T-helper 1 cell (primary cell): ENCODE measurements at places on chromosomes 5 and 9.

GRCh38 chr5:115977988-115978387 is 15.7 kb downstream of the LVRN start:
- DNase-seq, result no peak

DNA sequence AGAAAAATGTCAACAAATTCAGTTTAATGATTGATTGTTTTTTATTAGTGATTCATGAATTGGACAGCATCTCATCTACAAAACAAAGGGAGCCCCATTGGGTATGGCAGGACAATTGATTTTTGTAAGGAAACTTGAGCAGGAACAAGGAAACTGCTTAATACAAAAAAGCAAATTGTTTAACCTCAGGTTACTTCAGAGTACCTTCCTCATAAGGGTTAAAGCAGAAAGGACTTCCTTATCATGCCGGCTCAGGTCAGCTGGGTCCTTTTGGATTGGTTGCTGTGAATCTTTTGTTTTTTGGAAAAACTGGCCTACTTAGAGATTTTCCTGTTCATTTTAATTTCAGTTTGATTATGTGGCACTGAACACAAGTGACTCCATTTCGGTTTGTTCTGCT is 211.8 kb downstream of the ARRDC3 start:
- DNase-seq, result no peak

GRCh38 chr5:52837068-52837467 is 49.4 kb downstream of the ITGA1 start:
- no peak for DNase-seq

DNA sequence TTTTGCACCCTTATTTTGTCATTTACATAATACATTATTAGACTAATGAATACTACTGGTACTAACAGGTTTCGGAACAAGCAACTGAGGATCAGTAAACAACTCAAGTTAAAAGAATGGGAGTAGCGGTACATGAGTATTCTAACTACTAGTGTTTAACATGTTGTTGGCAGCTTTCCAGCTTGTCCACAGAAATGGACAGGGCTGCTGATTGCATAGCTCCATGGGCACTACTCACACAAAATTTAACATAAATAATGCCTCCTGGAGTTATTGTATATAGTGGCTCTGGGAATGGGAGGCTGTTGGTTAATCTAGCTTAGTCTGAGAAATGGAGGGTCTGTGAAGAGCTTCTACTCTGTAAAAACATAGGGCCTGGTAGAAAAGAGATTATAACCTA is 6.7 kb downstream of the NCBP1 start:
- DNase-seq, result no peak

DNA sequence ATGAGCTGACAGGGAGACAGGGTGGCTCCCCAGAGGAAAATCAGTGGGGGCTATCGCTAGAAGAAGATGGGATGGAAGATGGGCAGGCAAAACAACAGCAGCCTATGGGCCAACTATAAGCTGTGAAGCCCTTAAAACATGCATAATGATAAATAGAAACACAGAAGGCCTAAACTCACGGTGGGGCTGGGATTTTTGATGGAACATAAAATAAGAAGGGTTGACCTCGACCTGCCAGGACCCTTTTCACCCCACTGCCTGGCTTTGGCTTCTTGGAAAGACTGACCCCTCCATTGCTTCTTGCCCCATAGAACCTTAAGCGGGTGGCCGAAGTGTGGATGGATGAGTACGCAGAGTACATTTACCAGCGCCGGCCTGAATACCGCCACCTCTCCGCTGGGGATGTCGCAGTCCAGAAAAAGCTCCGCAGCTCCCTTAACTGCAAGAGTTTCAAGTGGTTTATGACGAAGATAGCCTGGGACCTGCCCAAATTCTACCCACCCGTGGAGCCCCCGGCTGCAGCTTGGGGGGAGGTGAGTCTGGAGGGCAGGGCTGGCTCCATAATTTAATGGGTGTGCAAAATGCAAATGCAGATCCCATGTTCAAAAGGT is 36.5 kb upstream of the SAP30L start:
- no peak for DNase-seq

DNA sequence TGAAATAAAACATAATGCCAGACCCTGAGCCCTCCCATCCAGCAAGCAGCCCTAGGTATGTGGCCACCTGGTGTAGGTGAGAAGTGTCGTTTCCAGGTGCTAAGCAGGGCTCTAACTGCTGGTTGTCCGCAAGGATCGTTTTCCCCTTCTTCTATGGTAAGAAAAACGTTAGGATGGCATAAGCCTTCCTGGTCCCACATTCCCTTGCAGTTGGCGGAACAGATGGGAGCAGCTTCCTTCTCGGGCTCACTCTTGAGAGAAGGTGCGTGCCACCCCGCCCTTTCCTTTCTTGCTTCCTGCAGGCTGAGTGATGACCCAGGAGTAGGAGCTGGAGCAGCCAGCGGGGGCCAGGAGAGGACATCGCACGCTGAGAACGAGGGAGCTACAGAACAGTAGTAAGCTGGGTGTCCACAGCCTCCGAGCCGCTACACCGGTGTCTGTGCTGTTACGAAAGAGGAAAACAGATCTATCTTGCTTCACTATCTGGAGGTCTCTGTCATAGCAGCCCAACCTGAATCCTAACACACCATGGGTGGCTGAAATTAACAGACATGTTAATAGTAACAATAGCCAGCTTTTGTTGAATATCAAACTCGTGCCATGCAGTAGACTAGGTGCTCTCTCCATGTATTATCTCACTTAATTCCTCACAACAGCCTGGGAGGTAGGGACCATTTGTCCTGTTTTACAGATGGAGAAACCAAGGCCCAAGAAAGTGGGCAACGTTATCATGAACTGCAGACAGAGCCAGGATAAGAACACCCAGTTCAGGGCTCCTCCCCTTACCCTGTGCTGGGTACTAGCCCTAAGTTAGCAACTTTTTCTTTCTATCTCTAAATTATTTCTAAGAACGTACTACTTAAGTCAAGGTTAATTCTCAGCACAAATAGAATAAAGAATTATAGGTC is 139.8 kb downstream of the COL23A1 start:
- DNase-seq, result no peak

DNA sequence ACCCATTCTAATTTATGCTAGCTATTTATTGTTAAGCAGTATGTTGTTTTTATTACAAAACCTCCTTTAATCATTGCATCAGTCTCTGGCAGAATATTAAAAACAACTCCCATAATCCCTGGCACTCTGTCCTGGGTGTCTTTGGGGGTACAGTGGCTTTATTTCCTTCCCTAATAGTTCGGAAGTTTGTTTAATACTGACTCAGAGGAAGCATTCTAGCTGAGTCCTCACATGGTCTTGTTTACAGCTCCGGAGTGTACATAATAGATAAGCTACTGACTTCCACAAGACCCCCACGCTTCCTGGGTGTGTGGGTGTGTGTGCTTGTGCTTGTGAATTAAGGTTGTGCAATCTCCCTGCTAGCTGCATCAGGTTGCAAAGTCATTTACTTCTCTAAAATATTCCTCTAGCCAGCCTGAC is 149.8 kb upstream of the CDKN2B start:
- no peak for DNase-seq

- no peak for DNase-seq
Measured at GRCh38 chr5:172939611-172940267, 19.5 kb upstream of the RPL26L1 start.

DNA sequence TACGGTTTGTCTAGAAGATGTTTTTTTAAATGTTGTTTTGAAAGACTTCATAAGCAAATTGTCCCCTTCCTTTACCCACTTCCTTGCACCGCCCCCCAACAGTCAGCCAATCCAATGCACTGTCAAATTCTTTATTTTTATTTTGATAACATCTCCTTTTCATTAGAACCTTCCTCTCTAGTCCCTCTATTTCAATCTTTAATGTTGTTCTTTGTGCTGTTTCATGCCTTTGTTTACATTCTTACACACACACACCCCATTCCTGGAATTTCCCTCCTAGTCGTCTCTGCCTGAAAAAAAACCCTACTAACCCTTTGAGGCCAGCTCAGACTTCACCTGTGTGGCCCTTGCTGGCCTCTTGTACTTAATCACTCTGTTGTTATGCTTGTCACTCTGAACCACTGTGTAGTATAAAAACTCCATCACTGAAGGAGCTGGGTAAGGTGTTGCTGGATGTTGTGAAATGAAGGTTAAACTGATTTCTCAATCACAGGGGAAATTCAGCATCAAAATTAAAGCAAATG is 133.4 kb downstream of the UGCG start:
- DNase-seq, result no peak

DNA sequence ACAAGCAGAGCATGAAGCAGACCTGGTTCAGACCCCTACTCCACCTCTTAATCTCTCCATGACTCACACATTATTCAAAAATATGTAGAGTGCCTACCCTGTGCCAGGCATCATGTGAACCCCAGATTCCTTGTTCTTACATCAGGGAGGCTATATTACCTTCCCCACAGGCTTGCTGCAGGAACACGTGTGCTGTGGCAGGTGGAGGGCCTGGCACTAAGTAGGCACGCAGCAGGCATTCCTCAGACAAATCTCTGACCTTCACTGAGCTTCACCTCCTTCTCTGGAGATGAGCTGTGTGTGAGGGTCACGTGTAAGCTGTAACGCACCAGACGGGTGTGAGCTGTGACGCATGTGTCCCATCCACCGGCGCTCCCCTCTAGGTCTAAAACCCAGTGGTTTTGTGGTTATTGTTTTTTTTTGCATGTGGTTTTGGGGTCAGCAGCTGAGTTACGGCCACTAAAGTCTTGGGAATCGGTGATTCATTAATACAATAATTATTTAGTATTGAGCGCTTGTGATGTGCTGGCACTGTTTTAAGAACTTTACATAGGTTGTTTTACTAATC is 30.3 kb downstream of the ANGPTL2 start:
- no peak for DNase-seq

DNA sequence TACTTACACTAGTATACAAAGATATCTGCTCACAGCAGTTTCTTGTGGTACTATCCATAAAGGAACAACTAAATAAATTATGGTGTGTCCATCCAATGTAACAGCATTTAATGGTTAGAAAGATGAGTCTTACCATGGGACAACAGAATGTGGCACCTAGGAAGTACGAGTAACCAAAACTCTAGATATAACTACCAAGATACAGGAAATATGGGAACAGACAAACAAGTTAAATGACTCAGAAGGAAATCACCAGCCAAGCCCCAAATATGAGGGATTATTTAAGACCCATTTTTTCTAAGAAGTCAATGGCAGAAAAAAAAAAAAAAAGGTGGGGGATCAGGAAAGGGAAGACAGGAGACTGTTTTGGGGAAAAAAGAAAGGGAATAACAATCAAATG is 294.8 kb downstream of the PRELID2 start:
- DNase-seq, result no peak

DNA sequence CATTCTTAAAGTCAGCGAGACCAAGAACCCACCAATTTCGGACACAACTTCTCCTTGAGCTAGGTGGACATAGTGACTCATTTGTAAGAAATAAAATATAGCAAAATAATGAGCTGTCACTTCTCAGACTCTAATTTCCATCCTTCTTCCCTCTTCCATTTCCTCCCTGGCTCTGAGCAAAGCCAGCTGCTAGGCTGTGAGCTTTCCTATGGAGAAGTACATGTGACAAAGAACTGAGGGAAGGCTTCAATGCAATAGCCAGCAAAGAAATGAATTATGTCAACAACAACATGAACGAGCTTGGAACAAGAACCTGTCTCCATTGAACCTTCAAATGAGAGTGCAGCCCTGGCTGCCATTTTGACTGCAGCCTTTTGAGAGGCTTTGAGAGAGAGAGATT is 25.9 kb upstream of the SELENOP start:
- DNase-seq, result no peak

DNA sequence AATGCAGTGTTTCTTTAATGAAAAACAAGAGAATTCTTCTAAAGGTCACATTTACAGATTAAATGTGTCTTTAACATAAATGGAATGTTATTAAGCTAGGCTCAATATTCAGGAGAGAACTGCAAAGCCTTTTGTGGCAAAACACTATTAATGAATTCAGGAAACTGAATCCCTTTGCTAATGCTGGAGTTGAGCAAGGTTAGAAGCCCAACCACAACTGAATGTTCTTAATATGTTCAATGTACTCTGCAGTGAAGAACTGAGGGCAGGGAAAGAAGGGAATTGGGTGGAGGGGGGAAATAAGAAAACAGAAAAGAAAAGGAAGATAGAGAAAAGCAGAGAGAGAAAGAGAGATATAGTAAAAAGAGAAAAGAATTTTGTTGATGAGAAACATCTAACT is 276.7 kb upstream of the TMEM161B start:
- no peak for DNase-seq

DNA sequence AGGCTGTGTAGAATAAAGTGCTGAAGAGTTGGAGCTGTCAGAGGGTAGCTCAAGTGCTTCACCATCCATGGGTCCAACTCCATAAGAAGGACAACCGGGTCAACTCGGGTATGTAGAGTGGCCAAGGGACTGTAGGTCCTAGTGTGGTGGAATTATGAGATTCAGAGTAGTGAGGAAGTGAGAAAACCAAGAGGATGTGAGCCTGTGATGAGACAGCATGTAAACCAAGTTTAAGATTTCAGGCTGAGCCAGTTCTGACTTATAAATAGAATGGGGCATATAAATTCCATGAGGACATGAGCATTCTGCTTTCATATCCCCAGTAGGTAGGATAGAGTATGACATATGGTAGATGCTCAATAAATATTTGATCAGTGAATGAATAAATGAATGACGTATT is 96.3 kb downstream of the CFAP95 start:
- DNase-seq, result no peak

- no peak for DNase-seq
Measured at GRCh38 chr5:33148076-33148513, 292.7 kb upstream of the TARS1 start.

DNA sequence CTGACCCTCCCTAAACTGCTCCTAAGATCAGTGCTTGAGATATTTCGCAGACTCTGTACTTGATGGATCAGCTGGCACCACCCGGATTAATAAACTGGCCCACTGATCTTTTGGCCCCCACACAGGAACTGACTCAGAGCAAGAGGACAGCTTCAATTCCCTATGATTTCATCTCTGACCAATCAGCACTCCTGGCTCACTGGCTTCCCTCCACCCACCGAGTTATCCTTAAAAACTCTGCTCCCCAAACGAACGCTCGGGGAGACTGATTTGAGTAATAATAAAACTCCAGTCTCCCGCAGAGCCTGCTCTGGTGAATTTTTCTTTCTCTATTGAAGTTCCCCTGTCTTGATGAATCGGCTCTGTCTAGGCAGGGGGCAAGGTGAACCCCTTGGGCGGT is 36.5 kb upstream of the CD180 start:
- DNase-seq, result no peak

DNA sequence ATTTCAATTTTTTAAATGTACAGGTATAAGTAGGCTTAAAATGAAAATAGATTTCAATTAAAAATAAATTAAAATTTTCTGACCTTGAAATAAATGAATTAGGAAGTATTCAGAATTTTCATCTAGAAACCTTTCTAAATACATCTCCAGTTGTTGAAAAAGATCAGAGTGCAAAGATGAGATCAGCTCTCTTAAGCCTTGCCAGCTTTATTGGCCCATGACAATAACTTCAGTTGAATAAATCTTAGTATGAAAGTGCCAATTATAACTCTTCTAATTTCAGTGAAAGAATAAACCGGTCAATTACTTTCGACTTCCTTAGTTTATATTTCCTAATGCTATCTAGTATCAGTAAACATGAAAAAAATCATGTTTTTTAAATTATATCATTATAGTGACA is 117.4 kb downstream of the FBXL17 start:
- no peak for DNase-seq
